Stimulated activated CD8-positive, alpha-beta memory T cell treated with anti-CD3 and anti-CD28 coated beads, Interleukin-4, amount 100 ng/mL, for 4 hours (primary cell): ENCODE measurements at places on chromosomes 11 and 22.

DNA sequence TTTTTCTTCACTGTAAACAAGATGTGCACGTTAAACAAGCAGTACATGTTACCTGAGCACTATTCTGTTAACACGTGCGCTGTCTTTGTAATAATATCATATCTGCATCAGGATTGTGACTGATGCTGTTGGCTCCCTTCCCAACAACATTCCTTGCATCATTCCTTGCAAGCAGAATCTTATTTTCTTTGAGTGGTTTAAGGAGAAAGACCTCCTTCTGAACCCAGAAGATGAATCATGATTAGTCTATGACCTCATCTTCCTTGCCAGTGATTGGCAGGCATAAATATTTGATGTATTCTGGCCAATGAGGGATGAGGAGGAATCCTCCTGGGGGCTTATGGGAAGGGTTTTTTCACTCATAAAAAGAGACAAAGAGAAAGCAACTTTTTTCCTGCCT lies 46.2 kb downstream of the C11orf71 start:
- DNase-seq: no peak

- no peak for DNase-seq
These were observed 81.3 kb downstream of the SYT9 start for GRCh38 chr11:7332962-7333361.

DNA sequence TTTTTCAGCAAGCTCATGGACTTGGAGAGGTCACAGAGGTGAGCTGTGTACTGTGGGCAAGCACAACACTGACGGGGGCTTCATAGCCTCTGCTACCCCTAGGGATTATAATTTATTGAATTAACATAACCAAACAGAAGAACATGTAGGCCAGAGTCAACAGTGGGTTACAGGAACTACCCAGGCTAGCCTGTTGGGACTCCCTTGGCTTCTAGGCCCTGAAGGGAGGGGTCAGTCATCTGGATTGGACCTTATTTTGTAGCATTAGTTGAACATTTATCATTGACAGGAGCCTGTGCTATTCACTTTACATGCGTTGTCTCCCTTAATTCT lies 56.9 kb downstream of the KREMEN1 start:
- DNase-seq: no peak

GRCh38 chr11:1276041-1276790 lies 33.2 kb downstream of the TOLLIP start:
- DNase-seq: no peak

DNA sequence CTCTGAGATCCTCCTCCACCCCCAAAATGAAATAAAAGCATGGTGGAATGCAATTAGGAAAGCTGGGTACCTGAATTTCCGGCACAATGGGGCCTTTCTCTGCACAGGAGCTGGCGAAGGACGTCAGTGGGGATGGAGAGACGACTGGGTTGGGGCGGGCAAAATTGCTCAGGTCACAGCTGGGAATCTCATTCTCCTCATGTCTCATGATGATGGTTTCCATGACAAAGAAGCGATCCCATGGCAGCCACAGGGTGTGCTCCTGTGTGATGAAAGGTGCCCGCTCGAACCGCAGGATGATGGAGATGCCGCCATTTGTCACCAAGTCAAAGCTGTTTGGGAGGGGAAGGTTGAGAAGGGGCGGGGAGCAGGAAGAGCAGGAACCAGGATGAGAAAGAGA lies 157.6 kb upstream of the NARS2 start:
- DNase-seq: no peak

DNA sequence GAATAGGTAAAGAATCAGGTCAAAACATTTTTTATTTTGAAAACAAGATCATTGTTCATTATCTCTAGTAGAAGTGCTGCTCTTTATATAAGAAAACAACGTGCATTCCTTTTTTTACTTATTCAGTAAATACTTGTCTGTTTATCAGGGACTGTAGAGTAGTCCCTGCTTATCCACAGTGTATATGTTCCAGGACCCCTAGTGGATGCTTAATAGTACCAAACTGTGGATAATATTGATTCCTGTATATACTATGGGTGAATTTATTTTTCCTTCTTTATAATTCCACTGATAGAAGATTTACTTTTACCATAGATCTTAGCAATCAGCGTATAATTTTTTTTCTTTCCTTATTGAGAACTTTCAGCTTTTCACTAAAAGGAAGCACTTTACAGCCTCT lies 32.6 kb downstream of the CEP295 start:
- DNase-seq: no peak

DNA sequence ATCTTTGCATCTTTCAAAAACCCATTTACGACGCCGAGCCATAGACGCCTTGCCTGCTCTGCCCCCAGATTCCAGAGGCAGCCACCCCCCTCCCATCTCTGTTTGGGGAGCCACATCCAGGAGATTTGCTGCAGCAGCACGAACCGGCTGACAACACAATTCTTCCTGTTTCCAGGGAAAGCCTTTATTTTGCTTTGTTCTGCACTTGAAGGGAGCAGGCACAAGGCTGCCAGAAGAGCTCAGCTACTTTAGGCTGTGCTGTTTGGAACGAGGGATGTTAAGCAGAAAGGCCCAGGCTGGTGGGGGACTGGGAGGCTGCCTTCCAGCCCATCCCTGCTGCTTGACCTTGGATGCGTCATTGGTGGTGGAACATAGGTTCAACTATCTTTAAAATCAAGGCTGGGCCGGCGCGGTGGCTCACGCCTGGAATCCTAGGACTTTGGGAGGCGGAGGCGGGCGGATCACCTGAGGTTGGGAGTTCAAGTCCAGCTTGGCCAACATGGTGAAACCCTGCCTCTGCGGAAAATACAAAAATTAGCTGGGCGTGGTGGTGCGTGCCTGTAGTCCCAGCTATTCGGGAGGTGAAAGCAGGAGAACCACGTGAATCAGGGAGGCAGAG lies 243.9 kb downstream of the MIAT start:
- no peak for DNase-seq

- DNase-seq: no peak
These were observed 4.3 kb downstream of the SLC15A3 start for GRCh38 chr11:60947700-60948099.

GRCh38 chr11:16807306-16807705 lies 68.9 kb downstream of the C11orf58 start:
- DNase-seq: no peak

DNA sequence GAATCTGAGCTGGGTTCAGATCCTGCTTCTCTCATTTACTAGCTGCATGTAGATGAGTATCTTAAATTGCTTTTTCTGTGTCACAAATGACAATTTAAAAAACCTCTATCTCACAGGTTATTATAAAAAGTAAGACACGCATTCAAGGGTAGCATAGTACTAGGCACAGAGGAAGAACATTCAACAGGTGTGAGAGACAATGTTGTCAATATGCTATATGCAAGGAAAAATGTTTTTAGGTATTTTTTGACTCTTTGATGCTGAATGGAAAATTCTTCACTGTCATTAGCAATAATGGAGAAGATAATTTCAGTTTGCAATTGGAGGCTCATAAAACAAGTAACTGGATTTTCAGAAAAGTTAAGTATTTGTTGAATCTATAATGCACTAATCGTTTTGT lies 81.6 kb downstream of the PIWIL4 start:
- DNase-seq: no peak

- no peak for DNase-seq
These were observed 35.9 kb downstream of the MMP27 start for GRCh38 chr11:102669664-102670063.

DNA sequence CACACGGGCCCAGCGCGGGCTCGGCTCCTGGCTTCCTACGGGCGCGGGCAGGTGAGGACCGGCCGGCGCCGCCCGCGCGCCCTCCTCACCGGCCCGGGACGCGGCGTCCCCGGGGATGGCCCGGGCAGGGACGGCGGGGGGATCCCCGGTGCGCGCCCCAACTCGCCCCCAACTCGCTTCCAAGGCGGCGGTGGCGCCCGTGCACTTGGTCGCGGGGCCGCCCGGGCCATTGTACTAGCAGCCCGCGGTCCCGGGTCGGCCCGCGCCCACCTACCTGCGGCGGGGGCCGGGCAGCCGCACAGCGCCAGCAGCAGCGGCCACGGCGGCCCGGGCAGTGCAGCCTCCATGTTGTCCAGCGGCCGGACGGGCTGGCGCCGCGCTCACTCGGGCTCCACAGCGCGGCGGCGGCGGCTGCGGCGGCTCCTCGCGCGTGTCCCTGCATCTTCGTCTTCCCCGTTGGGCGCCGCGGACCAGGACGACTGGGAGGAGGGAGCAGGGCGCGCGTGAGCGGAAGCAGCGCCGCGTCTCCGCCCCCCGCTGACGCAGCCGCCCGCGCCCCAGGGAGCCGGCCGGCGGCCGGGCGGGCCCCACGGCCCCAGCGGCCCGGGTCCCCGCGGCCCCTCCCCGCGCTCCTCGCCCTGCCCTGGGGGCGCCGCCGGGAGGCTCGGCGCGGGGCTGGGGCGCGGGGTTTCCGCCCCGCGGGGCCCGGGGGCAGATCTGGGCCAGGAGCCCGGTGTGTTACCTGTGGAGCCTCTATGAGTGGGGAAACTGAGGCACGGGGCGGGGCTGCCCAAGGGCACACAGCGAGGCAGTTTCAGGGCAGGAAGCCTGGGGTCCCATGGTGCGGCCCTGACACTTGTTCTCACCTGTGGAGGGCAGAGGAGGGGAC lies 159.3 kb upstream of the GRK3 start:
- peak; percentile 27 for DNase-seq

DNA sequence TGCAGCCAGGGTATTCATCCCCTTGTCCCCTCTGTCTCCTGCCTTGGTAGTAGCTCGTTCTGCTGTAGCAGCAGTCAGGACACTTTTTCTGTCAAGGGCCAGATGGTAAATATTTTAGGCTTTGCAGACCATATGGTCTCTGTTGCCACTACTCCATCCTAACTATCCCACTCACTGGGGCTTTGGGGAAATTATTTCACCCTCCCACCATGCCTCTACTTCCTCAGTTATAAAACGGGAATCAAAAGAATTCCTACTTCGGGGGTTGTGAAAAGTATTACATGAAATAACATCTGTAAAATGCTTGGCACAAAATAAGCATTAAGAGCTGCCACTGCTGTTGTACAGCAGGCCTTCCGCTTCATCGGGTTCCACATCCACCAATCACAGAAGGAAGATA lies 89.9 kb upstream of the LDLRAD3 start:
- no peak for DNase-seq

GRCh38 chr11:134052988-134053945 lies 15.6 kb upstream of the JAM3 start:
- DNase-seq: no peak

- DNase-seq: no peak
These were observed 20.3 kb upstream of the RBM4B start for GRCh38 chr11:66697988-66698387.

DNA sequence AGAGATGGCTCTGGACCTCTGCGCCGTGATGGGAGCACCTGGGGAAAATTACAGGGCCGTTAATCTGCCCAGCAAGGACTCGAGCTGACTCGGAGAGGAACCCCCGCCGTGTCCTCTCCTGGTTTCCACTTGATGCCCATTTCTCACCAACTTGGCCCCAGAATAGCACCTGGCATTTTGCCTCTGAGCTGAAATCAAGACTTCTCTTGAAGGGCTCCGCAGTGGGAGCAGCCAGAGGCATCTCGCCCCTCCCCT lies 19.0 kb upstream of the CABP7 start:
- no peak for DNase-seq

GRCh38 chr22:38760477-38761201 lies 4.8 kb upstream of the SUN2 start:
- DNase-seq: no peak
